ENCODE measurements at places on chromosomes 1 and 21. TPM values are rescaled to one million over a fixed set of nuclear protein-coding genes. Genes with fewer than 3 reads are reported as not detected.

DNA sequence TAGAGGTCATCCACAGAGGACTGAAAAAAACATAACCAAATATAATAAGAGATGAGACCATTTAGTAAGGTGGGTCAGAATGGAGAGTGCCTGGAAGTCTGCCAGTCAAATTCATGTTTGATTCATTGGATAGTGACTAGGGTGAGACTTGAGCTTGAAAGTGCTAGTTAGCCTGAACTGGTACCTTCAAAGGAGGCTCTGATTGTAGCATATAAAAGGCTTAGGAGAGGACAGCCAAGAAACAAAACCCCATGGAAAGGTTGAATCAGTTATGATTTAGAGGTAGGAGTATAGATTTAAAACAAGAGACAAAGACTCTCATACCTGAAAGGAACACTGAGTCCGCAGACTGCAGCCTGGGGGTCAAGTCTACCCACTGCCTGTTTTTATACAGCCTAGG, 44.4 kb upstream of the LRRC8C start:
- DNase-seq = no peak
- no peak overlapping the region for H3K4me3 ChIP-seq
- H3K27ac ChIP-seq = peak overlapping the region; percentile 34

- peak overlapping the region; percentile 93 for H3K27ac ChIP-seq
- peak; percentile 78 for DNase-seq
- H3K4me3 ChIP-seq = peak overlapping the region; percentile 42
- peaks cover 87% of the 10 kb centered on the region for H3K4me1 ChIP-seq
Measured at GRCh38 chr1:100400404-100400803, 48.1 kb downstream of the CDC14A start.

DNA sequence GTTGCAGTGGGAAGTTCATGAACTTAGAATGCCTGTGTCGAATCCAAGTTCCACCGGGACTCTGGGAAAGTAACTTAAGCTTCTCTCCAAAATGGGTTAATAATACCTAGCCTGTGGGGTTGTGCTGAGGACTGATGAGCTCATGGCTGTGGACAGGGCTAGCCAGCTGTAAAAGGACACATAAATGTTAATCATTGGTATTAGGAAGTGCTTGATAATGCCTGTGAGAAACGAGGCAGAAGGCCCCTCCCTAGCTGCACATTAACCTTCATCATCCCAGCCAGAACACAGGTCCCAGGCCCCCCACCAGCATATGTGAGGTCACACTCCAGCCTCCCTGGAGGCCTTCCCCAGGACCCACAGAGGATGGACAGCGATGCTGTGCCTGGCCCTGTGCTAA, 789 bp upstream of the GJB4 start:
- no peak overlapping the region for H3K27ac ChIP-seq
- H3K36me3 ChIP-seq = no peaks in the 10 kb centered on the region
- no peaks in the 10 kb centered on the region for H3K4me1 ChIP-seq
- H3K4me3 ChIP-seq = no peak overlapping the region

DNA sequence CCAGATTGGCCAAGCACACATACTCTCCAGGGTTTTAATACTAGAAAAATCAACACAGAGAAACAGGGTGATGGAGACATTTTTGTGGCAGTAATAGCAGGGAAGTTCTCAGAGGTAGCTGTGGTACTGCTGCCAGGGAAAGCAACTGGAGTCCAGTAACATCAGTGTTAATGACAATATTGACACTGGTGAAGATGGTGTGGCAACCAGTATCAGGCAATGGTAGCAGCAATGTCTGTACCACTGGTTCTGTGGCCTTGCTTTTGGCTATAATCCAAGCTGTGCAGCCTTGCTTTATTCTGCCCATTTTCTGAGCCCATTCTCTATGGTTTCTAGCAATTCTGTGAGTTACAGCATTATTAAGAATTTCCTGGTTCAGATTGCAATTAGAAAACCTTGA, 1.6 kb upstream of the SNX7 start:
- peaks cover 12% of the 10 kb centered on the region for H3K4me1 ChIP-seq
- no peak for DNase-seq
- peaks cover 35% of the 10 kb centered on the region for H3K27me3 ChIP-seq
- H3K36me3 ChIP-seq = no peaks in the 10 kb centered on the region
- no peak overlapping the region for H3K4me3 ChIP-seq

The XCL1 gene
- total RNA-seq = 0.33 TPM

The HRNR gene
- not detected for total RNA-seq

The MAP1LC3C gene
- total RNA-seq = not detected

The RGS21 gene
- not detected for total RNA-seq
